ENCODE measurements at places on chromosomes 16 and 17.

GRCh38 chr17:58007781-58008706, 998 bp upstream of the SRSF1 start:
- no peak for DNase-seq

DNA sequence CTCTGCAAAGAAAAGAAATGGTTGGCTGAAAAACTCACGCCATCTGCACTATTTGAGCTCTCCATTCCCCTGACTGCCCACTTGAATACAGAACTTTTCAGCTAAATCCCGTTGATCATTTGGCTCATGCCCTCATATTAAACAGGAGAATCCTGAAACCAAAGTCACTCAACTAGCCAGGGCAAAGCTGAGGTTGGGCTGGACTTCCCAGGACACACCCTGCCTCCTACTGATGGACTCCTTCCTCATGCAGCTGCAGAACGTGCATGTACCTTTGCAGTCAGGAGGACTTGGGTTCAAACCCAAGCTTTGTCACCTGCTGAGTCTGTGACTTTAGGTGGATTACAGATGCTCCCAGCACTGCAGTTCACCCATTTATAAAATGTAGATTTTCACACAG, 7.7 kb downstream of the ASIC2 start:
- DNase-seq: no peak

DNA sequence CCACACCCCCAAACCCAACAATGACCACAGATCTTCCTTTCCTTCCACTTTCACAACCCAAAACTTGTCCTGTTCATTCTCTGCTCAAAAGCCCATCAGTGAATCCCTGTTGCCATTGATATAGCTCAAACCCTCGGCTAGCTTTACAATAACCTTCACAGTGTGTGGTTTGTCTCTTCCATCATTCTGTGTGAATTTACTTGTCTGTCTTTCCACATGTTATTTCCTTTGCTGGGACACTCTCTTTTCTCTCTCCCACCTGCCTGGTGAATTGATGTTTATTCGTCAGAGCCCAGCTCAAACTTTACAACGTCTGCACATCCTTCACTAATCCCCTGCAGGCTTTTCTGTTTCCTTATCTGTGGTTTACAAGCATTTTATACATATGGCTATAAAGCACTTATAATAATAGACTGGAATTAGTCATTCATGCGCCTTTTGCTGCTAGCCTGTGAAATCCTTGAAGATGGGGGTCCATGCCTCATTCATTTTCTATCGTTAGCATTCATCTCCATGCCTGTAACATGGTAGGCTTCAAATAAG, 114.4 kb downstream of the CDH13 start:
- DNase-seq: no peak

GRCh38 chr17:32161506-32162365, 19.4 kb downstream of the RHOT1 start:
- no peak for DNase-seq

- DNase-seq: peak; percentile 60
Observed at GRCh38 chr17:28896884-28897768, at the start of gene FLOT2. TSS of gene FLOT2 (minus strand) at chr17:28897733. CDS start at chr17:28897574, 159 bp downstream.

DNA sequence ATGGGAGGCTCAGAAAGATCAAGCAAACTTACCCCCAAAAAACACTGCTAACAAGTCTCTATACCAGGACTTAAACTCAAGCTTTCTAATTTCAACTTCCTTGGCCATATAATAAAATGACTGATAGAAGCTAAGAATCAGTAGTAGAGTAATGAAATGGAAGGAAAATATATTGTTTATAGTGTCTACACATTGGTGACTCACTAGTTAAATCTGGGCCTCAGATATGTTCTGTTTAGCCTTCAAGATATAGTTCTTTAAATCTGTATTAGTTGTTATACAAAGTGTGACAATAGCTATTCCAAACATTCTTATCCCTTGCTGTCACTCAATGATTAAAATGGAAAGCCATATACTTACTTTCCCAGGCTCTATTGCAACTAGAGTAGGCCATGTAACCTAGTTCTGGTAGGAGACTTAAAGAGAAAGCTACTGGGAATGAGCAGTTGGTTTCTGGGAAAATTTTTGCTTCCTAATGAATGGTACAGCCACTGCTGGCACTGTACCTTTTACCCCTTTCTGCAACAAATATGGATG, 18.3 kb downstream of the SSH2 start:
- DNase-seq: no peak

GRCh38 chr16:27749547-27749875, 199.6 kb downstream of the KATNIP start:
- no peak for DNase-seq

DNA sequence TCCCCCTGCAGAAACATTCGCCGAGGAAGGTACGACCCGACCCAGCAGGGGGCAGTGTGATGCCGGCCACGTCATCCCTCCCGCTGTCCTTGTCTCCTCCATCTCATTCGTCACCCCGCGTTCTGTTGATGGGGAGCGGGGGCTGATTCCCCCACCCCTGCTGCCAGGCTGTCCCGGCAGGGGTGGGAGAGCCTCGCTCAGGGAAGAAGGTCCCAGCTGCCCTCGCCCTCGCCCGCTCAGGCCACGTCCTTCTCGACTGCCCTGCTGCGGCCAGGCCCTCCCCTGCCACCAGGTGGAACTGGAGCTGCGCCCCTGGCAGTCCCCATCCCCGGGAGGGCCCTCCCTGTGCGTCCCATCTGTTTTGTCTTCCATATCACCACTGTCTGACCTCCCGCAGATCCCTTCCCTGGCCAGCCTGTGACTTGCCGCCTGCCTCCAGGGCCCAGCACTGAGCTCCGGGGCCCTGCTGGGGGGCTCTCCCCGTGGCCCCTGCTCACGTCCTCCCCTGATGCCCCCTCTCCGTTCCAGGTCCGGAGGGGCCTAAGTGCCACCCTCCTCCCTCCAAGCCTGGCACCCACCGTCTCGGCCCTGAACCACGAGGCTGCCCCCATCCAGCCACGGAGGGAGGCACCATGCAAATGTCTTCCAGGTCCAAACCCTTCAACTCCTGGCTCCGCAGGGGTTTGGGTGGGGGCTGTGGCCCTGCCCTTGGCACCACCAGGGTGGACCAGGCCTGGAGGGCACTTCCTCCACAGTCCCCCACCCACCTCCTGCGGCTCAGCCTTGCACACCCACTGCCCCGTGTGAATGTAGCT, 20.6 kb downstream of the ADAM11 start:
- DNase-seq: peak; percentile 87

GRCh38 chr17:77594416-77595209, 363.9 kb upstream of the TNRC6C start:
- DNase-seq: no peak

DNA sequence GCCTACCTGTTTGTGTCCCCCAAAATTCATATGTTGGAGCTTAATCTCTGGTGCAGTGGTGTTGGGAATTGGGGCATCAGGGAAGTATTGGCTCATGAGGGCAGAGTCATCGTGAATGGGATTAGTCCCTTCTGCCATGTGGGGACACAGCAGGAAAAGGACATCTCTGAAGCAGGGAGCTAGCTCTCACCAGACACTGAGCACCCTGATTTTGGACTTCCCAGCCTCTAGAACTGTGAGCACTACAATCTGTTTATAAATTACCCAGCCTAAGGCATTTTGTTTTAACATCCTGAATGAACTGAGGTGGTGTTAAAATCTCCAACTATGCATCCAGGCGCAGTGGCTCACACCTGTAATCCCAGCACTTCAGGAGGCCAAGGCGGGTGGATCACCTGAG, 206.0 kb downstream of the SEC14L1 start:
- DNase-seq: no peak

DNA sequence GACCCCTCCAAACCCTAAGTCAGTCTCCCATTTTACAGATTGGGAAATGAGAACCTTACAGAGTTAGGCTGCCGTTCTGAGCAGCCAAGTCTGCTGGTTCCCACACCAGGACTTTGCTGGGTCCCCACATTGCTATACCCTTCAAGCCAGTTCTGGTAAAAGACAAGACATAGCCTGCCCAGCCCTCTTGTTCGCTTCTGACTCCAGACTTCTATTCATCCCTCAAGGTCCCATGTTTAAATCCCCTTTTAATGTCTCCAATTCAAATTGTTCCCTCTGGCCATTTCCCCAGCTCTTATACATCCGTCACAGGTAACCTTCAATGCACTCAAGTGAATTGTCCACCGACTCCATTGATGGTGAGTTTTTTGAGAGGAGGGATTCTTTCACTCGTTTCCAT, 30.2 kb downstream of the WNT3 start:
- DNase-seq: no peak

GRCh38 chr17:49230636-49231562, at the start of gene PHOSPHO1:
TSS of gene PHOSPHO1 (minus strand) at chr17:49230787. CDS start at chr17:49226691, 4,096 bp downstream.
- DNase-seq: peak; percentile 89

DNA sequence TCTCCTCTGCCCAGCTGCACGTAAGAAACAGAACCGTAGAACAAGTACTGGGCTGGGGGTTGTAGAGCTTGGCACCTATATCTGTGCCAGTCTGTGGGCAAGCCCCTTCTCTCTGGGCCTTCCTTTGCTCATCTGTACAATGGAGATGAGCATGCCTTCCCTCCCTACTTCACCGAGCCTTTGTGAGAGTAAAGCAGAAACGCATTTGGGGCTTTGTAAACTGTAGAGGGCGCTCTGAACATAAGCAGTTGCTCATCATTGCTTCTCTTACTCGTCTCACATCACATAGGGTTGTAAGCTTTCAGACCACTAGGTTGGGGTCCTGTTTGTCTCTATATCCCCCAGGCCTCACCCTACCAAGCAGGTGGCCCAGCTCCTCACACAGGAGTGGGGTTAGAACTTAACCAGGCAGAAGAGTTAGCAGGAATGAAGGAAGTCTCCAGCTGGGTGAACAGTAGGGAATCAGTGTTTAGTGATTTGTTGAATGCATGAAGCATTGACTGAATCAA, 15.1 kb downstream of the SAMD14 start:
- no peak for DNase-seq

DNA sequence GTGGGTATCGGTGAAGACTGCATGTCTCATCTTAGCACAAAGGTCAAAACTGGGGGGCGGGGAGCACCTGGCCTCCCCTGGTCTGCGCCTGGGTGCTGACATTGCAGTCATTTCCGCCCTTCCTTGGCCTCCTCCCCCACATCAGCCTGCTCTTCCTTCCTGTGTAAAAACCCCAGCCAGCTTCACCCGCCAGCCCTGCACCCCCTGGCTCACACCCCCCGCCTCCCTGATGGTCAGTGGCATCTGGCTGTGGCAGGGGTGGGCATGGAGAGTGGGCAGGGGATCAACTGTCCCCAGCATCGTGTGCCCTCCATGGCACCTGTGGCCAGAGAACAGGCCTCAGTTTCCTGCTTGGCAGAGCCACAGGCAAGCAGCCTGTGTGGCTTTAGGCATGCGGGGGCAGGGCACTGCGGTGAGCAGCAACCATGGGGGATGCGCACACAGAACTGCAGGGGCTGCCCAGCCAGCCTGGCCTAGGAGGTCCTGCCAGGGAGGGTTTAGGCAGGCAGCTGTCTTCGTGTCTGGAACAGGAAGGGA, 26.5 kb upstream of the LASP1NB start:
- no peak for DNase-seq

DNA sequence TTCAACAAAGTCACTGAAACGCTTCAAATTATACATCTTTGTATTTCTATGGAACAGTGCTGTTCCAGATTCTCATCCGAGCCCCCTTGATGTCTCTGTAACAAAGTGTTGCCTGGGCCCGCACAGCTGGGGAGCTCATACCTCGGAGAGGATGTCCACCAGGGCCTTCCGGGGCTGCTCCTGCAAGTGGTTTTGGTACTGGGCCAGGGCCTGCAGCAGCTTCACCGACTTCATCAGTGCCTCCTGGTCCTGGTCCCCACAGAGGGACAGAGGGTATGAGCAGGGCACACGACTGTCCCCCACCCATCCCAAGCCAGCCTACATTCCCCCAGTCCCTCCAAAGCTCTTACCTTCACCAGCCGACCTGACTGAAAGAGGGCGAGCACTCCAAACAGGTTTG, 1.5 kb downstream of the MYBBP1A start:
- peak; percentile 68 for DNase-seq

DNA sequence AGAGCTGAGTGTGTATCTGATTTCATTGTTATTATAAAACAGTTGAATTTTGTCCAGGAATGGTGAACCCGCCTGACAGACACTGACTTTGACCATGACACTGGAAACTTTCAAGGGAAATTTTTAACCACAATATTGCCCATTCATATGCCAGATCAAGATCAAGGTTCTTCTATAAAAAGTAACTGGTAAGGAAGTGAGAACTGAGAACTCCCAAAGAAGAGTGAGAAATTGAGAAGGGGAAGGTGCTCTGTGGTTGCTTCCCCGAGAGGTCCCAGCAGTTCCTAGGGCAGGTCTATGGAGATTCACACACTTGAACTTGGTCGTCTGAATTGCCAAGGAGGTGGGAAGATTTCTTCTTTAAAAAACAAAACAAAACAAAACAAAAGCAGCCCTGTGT, 27.3 kb downstream of the SLC6A4 start:
- no peak for DNase-seq

GRCh38 chr17:325270-326009, 27.2 kb downstream of the RPH3AL start:
- DNase-seq: no peak

DNA sequence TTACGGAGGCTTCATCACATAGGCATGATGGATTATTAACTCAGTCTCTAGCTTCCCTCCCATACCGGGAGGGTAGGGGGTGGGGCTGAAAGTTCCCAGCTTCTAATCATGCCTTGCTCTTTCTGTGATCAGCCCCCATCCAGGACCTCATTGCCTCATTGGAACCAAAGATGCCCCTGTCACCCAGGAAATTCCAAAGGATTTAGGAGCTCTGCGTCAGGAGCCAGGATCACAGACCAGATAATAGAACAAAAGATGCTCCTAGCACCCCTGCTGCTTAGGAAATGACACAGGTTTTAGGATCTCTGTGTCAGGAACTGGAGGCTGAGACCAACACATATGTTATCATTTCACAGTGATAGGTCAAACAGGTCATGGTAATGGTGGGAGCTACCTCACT, 9.7 kb downstream of the USB1 start:
- DNase-seq: no peak

- no peak for DNase-seq
Observed at GRCh38 chr17:9802294-9802693, 10.9 kb upstream of the DHRS7C start.

GRCh38 chr17:17505151-17505550, 9.0 kb upstream of the RASD1 start:
- DNase-seq: no peak

DNA sequence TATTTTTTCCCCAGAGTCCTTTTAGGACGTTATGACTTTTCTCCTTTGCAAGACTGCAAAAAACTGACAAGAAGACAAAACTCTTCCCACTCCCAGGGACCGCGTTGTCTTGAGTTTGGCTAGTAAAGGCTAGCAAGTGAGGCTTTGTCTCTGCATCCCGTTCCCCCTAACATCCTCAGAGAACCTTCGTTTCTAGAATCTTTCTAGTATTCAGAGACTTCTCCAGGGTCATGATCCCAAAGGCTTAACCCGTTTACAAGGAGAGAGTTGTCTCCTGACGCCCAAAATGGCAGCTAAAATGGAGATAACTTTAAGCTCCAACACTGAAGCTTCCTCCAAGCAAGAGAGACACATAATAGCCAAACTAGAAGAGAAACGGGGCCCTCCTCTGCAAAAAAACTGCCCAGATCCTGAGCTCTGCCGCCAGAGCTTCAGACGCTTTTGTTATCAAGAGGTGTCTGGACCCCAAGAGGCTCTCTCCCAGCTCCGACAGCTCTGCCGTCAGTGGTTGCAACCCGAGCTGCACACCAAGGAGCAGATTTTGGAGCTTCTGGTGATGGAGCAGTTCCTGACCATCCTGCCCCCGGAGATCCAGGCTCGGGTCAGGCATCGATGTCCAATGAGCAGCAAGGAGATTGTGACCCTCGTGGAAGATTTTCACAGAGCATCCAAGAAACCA, 843 bp downstream of the ZNF174 start:
- DNase-seq: no peak

All from pancreas (tissue), 10 donors.